Activated naive CD4-positive, alpha-beta T cell treated with anti-CD3 and anti-CD28 coated beads, Interleukin-2, amount 50 U/mL, for 72 hours (primary cell): ENCODE measurements at places on chromosomes 6 and 20.

DNA sequence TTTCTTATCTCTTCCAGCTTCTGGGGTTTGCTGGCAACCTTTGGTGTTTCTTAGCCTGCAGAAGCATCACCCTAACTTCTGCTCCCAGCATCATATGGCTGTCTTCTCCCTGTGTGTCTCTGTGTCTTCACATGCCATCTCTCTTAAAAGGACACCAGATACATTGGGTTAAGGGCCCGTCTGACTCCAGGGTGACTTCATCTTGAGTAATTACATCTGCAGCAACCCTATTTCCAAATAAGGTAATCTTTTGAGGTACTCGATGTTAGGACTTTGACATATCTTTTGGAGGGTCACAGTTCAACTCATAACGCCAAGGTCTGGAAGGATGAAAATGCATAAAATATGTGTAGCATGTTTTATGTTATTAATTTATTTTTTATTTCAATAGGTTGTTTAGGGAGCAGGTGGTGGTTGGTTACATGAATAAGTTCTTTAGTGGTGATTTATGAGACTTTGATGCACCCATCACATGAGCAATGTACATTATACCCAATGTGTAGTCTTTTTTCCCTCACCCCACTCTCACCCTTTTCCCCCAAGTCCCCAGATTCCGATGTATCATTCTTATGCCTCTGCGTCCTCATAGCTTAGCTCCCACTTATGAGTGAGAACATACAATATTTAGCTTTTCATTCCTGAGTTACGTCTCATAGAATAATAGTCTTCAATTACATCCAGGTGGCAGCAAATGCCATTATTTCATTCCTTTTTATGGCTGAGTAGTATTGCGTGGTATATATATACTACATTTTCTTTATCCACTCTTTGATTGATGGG lies 131.1 kb downstream of the TBXT start:
- no peak for DNase-seq

DNA sequence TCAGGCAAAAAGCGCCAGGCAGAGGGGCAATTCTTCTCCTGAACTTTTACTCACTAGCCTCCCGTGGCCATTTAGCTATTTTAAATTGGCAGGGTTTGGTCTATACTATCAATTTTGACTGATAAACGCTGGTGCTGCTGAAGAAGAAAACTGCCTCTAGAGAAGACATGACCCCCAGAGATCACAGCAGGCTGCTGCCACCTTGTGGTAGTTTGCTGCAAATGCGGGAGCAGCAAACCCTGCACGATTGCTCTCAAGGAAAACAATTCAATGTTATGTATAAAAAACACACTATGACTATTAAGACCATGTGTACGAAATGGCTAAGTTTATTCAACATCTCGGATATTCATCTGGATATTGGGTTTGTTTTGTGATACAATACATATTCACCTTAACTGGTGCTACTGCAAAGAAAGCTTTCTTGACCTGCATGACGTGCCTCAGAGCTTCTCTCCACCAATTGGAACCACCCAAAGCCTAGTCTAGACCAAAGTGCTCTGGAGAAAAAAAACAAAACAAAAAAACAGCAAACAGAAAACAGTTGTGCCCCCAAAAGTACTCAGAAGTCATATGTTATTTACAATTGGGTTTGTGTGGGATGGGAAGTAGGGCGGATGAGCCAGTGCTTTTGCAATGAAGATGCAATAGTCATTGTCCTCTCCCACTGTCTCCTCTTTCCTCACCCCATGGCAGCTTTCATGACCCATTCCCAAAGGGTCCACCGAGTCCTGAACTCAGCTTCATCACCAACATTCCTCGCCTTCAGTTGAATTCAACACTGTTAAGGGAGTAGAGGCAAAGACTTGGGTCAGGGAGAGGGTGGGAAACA lies 19.6 kb upstream of the IL17F start:
- peak; percentile 76 for DNase-seq

DNA sequence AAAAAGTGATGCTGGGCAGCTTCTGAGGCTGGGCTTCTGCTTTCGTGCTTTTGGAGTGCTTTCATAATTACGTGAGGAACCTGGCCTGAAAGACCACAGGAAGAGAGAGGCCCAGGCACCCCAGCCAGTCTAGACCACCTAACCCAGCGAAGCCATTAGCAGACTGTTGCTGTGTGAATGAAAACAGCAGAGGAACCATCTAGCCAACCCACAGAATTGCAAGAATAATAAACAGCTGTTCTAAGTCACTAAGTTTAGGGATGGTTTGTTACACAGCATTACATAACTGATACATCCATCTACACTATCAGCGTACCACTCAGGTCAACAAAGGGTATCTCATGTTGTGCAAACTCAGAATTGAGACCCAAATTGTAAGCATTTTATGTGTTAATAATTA lies 34.5 kb downstream of the FGD2 start:
- no peak for DNase-seq

- no peak for DNase-seq
These were observed 21.5 kb upstream of the AAR2 start for GRCh38 chr20:36214684-36215256.

- no peak for DNase-seq
These were observed 98.5 kb downstream of the F13A1 start for GRCh38 chr6:6221787-6222535.

- DNase-seq: no peak
These were observed 47.9 kb upstream of the ECHDC1 start for GRCh38 chr6:127391094-127391953.

- DNase-seq: no peak
These were observed 190.8 kb upstream of the LAMP5 start for GRCh38 chr20:9323622-9324021.

- no peak for DNase-seq
These were observed 211.2 kb downstream of the C6orf118 start for GRCh38 chr6:165098165-165098564.

- DNase-seq: no peak
These were observed 18.8 kb upstream of the EFCAB8 start for GRCh38 chr20:32839982-32840285.

- DNase-seq: no peak
These were observed 161.3 kb upstream of the GGTLC1 start for GRCh38 chr20:24149881-24150307.

DNA sequence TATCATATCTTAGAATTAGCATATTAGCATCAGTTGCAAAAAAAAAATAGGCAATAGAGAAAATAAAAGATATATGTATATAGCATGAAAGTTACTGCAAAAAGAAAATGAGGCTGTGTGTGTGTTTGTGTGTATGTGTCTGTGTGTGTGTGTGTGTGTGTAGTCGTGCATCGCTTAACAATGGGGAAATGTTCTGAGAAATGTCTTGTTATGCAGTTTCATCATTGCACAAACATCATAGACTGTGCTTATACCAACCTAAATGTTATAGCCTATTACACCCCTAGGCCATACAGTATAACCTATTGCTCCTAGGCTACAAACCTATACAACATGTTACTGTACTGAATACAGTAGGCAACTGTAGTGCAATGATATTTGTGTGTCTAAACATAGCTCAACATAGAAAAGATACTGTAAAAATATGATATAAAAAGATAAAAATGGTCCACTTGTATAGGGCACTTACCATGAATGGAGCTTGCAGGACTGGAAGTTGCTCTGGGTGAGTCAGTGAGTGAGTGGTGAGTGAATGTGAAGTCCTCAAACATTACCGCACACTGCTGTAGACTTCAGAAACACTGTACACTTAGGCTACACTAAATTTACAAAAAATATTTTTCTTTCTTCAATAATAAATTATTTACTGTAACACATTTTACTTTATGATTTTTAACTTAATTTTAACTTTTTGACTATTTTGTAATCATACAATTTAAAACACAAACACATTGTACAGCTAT lies 805.1 kb downstream of the KIF16B start:
- no peak for DNase-seq

DNA sequence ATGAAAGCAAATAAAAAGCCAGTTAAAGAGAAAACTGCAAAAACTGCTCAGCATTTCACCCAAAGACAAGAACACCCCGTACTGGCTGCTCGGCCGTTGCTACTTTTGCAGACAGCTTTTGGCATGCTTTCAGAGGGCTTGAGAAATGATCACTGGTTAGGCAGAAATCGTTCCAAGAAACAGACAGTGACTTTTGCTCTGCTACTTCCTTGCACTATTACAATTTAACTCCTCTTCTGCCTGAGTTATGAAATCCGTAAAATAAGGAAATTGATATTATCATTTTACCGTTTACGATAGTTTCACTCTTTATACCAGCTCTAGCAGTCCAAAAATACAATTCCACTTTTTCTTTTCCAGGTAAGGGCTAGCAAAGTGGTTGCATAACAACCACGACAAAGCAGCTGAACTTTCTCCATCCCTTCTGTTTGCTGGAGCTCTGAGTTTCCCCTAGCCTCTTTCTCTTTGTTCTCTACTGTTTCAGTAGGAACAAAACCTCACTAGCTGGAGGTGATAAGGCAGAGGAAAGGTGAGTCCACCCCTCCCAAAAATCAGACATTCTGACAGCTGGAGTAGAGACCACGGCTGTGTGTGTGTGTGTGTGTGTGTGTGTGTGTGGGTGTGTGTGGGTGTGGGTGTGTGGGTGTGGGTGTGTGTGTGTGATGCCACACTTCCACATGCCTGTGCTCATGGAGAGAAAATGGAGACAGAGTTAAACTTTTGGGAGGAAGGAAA lies 191.8 kb upstream of the RREB1 start:
- no peak for DNase-seq

- DNase-seq: no peak
These were observed 18.8 kb downstream of the ZKSCAN3 start for GRCh38 chr6:28368522-28368921.

GRCh38 chr20:51022803-51023616 lies at the start of gene KCNG1:
TSS of gene KCNG1 (minus strand) at chr20:51023107. CDS start at chr20:51010338, 12,769 bp downstream.
- DNase-seq: peak; percentile 66

GRCh38 chr20:24102749-24103333 lies 114.3 kb upstream of the GGTLC1 start:
- no peak for DNase-seq

- DNase-seq: no peak
These were observed 468.2 kb downstream of the PKHD1 start for GRCh38 chr6:51619042-51619799.

DNA sequence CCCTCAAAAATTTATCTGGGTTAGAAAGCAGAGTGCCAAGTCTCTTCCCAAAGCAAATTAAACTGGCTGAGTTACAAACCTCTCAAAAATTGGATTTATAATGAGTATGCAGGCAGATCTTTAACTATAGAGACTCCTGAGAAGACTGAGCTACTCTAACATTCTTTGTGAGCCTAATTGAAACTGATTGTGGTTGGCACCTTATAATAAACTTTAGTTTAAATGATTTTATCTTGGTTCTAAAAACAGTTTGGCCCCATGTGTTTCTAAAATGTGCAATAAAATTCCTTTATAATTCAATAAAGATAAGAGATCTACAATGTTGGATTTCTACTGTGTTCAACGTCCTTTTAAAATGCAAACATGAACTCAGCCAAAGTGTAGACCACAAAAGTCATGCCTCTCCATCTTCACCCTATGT lies 480.2 kb upstream of the RNF217 start:
- DNase-seq: no peak

GRCh38 chr6:7730784-7731227 lies 4.9 kb downstream of the BMP6 start:
- DNase-seq: no peak

DNA sequence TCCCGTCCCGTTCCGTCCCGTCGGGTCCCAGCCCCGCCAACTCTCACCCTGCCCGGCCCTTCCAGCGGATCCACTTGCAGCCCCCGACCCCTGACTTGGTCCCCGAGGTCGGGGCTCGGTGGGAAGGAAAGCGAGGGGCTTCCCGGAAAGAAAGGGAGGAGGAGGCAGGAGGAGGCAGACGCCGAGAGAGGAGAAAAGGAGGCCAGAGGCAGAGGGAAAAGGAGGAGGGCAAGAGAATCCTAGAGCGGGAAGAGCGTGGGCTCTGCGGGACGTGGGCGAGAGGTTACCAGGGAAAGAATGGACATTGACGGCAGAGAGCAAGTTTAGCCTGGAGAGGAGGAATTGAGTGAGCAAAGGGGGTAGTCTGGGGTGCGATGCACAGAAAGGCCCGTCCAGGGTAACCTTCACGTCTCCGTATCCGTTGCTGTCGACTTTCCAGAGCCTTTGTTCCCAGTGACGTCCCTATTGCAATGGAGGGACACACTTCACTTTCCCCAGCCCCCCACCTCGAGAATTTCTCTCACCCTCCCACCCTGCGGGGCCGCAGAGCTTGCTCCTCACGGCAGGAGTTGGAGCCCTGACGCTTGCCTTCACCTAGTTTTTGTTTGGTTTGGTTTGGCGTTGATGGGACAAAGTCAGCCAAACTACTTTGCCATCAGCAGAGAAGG lies 477 bp upstream of the MOXD1 start:
- no peak for DNase-seq

DNA sequence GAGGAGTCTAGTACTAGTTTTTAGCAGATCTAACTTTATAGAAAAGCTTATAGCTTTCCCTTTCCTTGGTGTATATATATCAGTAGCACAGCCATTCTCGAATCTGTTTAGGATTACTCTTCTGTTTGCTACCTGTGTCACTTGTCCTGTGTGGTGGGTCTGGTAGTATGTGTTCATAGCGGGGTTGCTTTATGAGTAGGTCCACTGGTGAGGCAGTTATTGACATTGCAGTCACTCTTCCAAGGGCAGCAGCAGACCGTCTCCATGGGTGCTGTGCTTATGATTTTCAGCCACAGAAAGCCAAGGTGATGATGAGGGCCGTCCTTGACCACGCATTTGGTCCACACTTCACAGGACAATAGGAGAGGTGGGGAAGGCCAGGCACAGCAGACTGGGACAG lies 171.5 kb downstream of the CDKAL1 start:
- no peak for DNase-seq

- no peak for DNase-seq
These were observed 11.4 kb downstream of the PKIG start for GRCh38 chr20:44593751-44594150.

GRCh38 chr20:4320291-4320690 lies 304.9 kb upstream of the RNF24 start:
- DNase-seq: no peak

- no peak for DNase-seq
These were observed 260.0 kb upstream of the SUPT3H start for GRCh38 chr6:45637611-45638257.

DNA sequence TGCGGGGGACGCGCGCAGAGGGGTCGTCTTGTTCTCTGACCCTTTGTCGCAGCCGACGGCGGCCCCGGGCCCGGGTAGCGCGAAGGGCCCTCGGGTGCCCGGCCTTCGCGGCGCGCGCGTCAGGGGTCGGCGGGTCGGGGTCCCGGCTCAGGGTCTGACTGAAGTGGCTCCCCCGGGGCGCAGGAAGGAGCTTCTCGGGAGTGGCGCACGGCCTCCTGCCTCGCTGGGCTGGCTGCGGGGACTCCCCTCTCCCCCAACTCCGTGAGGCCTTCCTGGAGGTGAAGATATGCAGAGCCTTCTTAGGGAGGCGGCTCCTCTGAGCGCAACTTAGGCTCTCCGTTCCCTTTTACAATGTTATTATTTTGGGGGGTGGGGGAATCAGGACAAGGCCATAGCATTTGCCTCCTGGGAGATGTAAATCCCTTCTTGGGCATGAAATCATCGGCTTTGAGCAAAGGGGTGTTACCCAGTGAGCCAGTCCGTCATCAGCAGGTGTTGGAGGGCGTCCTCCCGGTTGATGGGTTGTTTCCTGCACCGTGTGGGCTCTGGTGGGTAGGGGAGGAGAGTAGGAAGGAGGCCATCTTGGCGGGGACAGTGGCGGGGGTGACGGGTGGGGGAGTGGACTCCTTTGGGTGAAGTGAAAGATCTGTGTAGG lies 523 bp downstream of the CDS2 start:
- DNase-seq: peak; percentile 81

- no peak for DNase-seq
These were observed 9.6 kb upstream of the C6orf132 start for GRCh38 chr6:42152024-42152423.

- DNase-seq: no peak
These were observed 447.4 kb downstream of the PKHD1 start for GRCh38 chr6:51640021-51640420.
